ENCODE measurements at places on chromosomes 16 and 17.

- DNase-seq = peak; percentile 87
Observed at GRCh38 chr17:67431249-67432015, 54.4 kb downstream of the PITPNC1 start.

DNA sequence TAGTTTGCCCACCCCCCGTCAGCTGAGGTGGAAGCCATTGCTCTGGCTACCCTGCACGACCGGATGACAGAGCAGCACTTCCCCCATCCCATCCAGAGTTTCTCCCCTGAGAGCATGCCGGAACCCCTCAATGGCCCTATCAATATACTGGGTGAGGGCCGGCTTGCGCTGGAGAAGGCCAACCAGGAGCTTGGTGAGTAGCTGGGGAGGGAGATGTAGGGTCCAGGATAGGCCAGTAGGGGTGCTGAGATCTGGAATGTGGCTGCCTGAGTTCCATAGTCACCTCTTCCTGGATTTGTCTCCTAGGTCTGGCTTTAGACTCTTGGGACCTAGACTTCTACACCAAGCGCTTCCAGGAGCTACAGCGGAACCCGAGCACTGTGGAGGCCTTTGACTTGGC lies 6.4 kb downstream of the PFAS start:
- no peak for DNase-seq

GRCh38 chr16:49332589-49333258 lies 40.9 kb upstream of the C16orf78 start:
- DNase-seq = no peak

- DNase-seq = no peak
Observed at GRCh38 chr17:57899822-57900221, 50.0 kb upstream of the MRPS23 start.

DNA sequence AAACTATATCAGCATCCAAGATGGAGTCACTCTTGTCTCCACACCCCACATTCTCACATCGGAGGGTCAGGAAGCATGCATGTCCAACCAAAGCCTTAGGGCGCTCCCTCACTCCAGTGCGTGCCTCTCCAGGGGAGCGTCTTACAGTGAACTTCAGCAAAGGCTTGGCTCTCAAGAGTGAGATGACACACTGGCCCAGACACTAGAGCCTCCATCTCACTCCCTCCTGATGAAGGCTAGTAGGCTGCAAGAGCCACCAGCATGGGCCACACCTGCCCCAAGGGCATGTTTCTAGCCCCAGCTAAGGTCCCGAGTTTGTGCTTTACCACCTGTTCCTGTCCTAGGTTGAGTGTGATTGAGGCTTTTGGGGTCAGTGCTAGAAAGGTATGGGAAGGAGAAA lies 40.5 kb downstream of the BEAN1 start:
- DNase-seq = no peak
